ENCODE measurements at places on chromosomes 5 and 9.

- DNase-seq = no peak
Measured at GRCh38 chr5:87361536-87362213, 51.1 kb downstream of the CCNH start.

DNA sequence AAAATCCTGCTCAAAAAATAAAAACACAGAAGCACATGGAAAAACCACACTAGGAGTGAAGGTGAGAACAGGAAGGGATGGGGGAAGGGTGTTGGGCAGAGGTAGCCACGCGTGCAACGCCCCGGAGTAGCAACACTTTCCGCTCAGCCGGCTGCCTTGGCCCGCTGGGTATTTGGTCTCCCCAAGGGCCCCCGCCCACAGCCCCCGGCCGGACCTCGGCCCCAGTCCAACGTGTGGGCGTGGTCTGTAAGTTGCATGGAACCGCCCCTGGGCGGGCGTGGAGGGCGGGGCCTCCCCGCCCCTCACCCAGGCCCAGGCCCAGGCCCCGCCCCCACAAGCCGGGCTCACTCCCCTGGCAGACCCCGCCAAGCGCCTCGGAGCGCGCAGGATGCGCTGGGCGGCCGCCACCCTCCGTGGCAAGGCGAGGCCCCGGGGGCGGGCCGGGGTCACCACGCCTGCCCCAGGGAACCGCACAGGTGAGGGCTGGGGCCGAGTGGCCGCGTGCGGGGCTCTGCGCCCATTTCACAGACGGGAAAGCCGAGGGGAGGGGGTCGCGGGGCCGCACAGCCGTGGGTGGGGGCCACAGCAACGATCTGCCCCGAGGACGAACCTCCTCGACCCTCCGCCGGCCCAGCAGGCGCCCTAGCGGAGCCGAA, at the start of gene SUSD3:
Gene SUSD3 (plus strand): TSS at position 347 of the 656 bp plus-strand sequence. CDS start 42 bp downstream, at position 389.
- DNase-seq = no peak

GRCh38 chr9:37953775-37954437, 50.0 kb upstream of the SLC25A51 start:
- DNase-seq = no peak

DNA sequence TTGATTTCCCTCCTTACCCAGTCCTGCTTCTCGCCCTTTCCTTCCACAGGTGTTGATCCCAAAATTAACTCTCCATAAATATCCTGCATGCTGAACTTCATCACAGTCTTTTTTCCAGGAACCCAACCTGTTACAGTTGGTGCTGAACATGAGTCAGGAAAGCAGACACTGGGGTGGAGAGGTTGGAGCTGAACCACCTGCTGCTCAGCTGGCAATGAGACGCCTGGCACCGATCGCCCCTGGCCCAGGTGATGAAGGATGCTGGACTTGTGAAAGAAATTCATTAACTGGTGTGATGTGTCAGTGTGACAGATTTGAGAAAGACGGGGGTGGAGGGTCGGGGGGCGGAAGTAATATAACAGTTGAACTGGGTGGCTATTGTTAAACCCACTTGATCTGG, 30.6 kb downstream of the CPLX2 start:
- no peak for DNase-seq

- DNase-seq = no peak
Measured at GRCh38 chr9:38250279-38251035, 142.0 kb upstream of the ALDH1B1 start.

DNA sequence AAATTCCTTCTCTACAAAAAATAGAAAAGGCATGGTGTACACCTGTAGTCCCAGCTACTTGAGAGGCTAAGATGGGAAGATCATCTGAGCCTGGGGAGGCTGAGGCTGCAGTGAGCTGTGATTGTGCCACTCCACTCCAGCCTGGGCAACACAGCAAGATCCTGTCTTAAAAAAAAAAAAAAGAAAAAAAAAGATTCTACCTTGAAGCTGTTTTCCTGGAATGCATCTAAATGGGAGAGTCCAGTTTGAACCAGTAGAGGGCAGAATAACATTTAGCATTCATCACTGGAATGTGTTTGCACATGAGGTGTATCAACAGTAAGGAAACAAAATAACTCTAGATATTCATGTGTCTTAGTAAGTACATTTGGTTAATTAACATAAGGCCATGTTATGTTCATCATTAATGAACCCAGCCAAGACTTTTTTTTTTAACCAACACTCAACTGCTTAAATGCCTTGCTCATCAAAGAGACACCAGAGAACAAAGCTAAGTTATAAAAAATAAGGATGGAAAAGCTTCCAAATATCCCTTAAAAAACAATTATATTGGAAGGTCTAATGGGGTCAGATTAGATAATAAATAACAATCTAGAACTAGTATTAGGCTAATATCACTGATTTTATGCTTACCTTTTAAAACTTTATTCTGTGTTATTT, 16.1 kb downstream of the IFNE start:
- DNase-seq = no peak

DNA sequence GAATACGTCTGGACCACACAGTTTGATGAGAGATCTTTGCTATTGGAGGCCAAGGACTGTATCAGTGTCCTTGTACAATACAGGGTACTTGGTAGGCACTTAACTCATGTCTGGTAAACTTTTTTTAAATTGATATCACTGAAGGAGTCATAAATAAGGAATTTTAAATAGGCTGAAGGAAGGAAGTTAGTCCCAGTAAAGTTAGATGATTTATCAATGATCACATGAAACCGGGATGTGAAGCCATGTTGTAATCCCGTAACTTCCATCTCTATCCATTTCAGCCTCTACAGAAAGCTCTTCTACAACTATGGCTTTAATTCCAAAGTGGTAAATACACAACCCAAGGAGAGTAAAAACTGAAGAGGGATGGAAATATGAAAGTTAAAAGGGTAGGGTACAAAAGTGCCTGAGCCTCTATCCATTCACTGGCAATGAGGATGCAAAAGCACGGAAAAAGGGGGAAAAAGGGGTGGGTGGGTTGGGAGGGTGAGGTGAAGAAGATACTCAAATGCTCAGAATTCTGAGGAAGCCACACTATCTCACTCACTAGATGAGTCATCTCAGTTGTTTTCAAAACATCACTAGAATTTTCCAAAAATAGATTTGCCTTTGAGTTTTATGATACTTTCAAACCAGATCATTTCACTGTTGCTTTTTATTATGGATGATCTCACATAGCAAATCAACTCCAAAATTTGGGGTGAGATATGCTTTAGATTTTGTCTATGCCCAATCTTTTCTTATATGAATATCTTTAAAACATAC, 1053.5 kb downstream of the NR2F1-AS1 start:
- DNase-seq = no peak

- no peak for DNase-seq
Measured at GRCh38 chr5:96763026-96763425, 44.7 kb downstream of the ERAP1 start.

GRCh38 chr5:153767221-153768188, 271.2 kb downstream of the FAM114A2 start:
- DNase-seq = no peak
